ENCODE measurements at places on chromosomes 12 and 14.

DNA sequence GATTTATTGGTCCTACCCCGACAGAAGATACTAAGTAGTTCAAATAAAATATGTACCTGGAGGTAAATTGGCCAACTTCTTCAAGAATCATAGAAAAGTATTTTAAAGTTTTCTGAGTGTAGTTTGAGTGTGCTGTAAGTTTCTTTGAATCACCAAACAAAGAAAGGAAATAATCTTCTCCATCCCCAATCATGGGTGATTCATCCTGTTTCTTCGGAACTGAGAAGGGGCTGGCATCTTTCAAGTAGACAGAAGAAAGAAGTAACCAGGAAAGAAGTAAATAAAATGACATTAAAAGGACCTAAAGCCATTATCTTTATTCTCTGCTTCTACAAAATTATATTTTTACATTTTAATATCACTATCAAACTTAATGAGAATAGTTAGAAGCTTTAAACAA lies 6.8 kb downstream of the LMNTD1 start:
- DNase-seq, result no peak

DNA sequence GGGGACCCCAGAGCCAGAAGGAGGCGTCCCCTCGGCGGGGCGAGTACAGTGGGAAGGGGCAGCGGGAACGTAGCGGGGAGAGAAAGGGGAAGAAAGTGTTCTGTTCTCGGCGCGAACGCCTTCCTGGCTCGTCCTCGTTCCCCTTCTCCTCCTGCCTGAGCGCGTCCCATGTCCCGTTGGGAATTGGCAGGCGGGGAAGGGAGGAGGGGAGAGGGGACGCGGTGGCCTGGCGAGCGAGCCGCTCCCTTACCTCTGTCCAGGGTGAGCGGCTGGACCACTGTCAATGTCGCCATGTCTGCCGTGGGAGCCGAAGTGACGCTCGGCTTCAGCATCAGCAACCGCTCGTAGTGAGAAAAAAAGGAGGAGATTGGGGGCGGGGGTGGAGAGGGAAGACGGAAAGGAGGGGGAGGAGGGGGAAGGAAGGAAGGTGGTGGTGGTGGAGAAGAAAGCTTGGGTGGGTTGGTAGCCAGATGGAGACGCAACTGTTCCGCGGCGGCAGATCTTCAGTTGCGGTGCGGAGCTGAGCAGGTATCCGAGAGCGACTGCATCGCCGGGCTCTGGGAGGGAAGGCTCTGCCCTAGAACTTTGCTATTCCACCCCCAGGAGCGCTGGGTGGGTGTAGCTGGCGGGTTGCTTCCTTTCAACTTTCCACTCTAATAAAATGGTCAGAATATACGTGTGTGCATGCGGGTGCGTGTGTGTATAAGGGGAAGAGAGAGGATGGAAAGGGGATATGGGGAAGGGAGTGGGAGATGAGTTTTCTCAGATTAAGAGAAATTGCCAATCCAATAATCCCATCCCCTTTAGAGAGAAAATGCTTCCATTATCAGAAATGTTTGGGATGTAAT lies at the start of gene LIN7A:
Gene LIN7A, minus strand, starts transcription at position 544 of the 848 bp plus-strand sequence. Its CDS starts 212 bp downstream, at position 332.
- no peak for DNase-seq

DNA sequence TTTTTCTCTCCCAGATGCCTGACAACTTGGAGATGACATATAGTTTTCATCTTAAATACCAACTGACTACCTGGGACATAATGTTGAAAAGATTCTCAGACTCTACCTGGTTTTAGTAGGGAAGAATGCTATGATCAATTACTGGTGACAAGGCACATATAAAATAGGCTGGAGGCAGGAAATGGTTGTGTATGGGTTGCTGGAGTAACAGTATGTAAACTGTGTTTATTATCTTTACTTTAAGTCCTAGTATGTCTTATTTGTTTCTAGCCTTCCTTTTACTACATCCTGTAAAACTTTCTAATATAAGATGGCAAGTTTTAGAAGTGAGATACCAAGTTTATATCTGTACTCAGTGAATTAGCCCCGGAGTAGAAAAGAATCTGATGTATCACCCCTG lies 98.1 kb downstream of the NUBPL start:
- no peak for DNase-seq

DNA sequence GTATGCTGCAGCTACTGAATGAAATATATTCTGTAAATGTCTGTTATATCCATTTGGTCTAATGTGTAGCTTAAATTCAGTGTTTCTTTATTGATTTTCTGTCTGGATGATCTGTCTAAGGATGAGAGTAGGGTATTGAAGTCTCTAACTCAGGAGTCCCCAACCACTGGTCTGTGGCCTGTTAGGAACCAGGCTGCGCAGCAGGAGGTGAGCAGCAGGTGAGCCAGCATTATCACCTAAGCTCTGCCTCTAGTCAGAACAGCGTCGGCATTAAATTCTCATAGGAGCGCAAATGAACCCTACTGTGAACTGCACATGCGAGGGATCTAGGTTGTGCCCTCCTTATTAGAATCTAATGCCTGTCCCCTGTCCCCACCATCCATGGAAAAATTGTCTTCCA lies 329.7 kb upstream of the RGS6 start:
- DNase-seq, result no peak

DNA sequence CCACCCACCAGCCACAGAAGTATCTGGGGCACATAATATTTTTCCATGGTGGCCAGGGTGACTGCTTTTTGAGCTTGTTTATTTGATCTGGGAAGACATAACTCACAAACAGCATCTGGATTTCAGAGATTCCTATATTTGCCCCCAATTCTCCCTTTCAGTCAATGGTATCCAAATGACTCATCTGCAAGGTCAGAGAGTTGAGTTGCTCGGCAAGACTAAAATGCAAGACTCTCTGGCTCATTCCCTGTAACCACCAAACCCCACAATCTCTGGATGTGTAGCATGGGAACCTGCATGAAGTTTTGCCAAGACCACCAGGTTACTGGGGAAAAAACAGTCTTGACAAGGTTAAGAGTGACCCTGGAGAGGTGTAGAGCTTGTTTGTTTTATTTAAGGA lies 174.9 kb upstream of the FAR2 start:
- DNase-seq, result no peak

All from renal cortical epithelial cell (primary cell).